ENCODE measurements at places on chromosomes 7 and 10.

- DNase-seq = no peak
Measured at GRCh38 chr10:19252531-19252930, 203.9 kb downstream of the MALRD1 start.

GRCh38 chr10:89079961-89080360, 89.4 kb downstream of the FAS start:
- DNase-seq = no peak

DNA sequence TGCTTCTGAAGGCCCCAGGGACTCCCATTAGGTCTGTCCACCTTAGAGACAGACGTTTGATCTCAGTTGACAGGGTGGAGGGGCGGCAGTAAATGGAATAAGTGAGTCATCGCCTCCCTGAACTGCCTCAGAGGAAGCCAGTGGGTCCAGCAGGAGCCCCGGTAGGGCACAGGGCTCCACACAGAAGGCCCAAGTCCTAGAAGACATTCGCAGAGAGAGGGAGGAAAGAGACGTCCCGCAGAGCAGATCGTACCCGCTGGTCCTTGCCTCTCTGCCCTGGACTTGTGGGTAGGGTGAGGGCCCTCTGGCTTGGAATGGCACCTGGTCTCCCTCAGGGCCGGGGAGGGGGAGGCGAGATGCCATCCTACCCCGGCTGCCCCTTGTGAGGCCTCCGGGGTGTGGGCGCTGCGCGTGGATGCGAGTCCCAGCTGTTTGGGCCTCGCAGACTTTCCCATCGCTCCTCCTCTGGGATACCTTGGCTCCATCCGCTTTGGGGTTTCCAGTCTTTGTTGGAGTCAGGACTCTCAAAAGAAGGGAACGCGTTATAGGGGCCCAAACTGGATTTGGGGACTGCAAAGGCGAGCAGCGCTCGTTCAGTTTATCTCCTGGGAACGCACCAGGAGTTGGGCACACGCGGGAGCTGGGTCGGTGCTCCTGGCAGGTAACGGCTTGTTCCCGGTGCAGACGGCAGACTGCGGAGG, 5.1 kb downstream of the TLX1 start:
- DNase-seq = no peak

- no peak for DNase-seq
Measured at GRCh38 chr10:7890781-7891180, 72.5 kb downstream of the TAF3 start.

DNA sequence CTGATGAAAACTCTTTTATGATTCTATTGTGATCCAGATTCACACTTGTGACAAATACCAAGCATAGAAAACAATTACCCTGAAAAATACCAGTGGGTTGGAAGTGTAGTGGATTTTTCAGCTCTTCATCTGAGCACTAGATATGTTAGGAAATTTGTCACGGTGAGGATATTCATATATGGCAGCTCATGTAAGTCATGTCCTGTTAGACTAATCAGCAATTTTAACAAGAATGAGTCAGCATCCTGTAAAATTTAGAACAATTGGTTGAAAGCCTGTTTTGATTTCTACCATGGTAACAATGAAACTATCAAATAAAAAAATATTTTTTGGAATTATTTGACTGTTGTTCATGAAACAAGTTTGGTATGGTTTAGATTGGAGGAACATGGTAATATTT, 334.3 kb downstream of the CACNA2D1 start:
- no peak for DNase-seq

DNA sequence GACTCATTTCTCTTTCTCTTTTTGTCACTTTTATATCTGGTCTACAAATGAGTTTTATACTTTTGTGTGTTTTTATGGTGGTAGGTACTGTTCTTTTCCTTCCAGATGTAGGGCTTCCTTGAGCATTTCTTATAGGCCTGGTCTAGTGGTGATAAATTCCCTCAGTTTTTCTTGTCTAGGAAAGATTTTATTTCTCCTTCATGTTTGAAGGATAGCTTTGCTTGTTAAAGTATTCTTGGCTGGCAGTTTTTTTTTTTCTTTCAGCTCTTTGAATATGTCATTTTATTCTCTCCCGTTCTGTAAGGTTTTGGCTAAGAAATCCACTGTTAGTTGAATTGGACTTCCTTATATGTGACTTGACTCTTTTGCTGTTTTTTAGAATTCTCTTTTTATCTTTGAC, 292.7 kb downstream of the RPS24 start:
- no peak for DNase-seq

- no peak for DNase-seq
Measured at GRCh38 chr10:6135039-6135438, 46.2 kb downstream of the RBM17 start.

- DNase-seq = no peak
Measured at GRCh38 chr7:126856691-126857291, 395.9 kb downstream of the GRM8 start.

Measured in NCI-H510A treated with DMSO at 0.1 percent for 48 hours (cell line).